ENCODE measurements at places on chromosomes 6 and 20. TPM values are rescaled to one million over a fixed set of nuclear protein-coding genes. Genes with fewer than 3 reads are reported as not detected.

GABRR2 gene
- 0.09 TPM for total RNA-seq

RBPJL gene
- not detected for total RNA-seq

CITED2 gene
- 18.4 TPM for total RNA-seq

HLA-DQB1 gene
- total RNA-seq: not detected

SH3BGRL2 gene
- total RNA-seq: 0.25 TPM

CDH4 gene
- 6.7 TPM for total RNA-seq

SLC17A3 gene
- total RNA-seq: 1.00 TPM

CBLN4 gene
- not detected for total RNA-seq

LY6G6C gene
- not detected for total RNA-seq

SLC35D3 gene
- 0.09 TPM for total RNA-seq

ENPP4 gene
- 0.32 TPM for total RNA-seq

MRAP2 gene
- total RNA-seq: 1.3 TPM

TSPYL1 gene
- total RNA-seq: 35.2 TPM

TFAP2C gene
- total RNA-seq: 13.6 TPM

TCF21 gene
- 0.02 TPM for total RNA-seq

CDKN1A gene
- total RNA-seq: 258 TPM

EZR gene
- 311 TPM for total RNA-seq

SLC22A2 gene
- total RNA-seq: not detected

MMP24 gene
- 20.7 TPM for total RNA-seq

CFB gene
- total RNA-seq: 2.5 TPM

HEY2 gene
- total RNA-seq: 0.07 TPM

CD40 gene
- 5.0 TPM for total RNA-seq

RAE1 gene
- total RNA-seq: 65.9 TPM

NCOA3 gene
- total RNA-seq: 38.3 TPM

IL17F gene
- not detected for total RNA-seq

SPDEF gene
- 2.7 TPM for total RNA-seq

FAXC gene
- total RNA-seq: 6.3 TPM

PCSK2 gene
- total RNA-seq: not detected

TEAD3 gene
- total RNA-seq: 5.7 TPM

CDSN gene
- total RNA-seq: not detected

FAM83C gene
- not detected for total RNA-seq

ADTRP gene
- total RNA-seq: 0.37 TPM

HSPA1L gene
- total RNA-seq: 1.00 TPM

ABHD16B gene
- not detected for total RNA-seq

GRM1 gene
- 0.04 TPM for total RNA-seq

FOXO3 gene
- 7.7 TPM for total RNA-seq

ARMC2 gene
- 3.0 TPM for total RNA-seq

ULBP2 gene
- total RNA-seq: 4.6 TPM

THEMIS gene
- not detected for total RNA-seq

ACSS1 gene
- 7.1 TPM for total RNA-seq

HLA-DRB5 gene
- total RNA-seq: not detected

CCN6 gene
- not detected for total RNA-seq

SLC4A11 gene
- 6.2 TPM for total RNA-seq

HAO1 gene
- not detected for total RNA-seq

CHRNA4 gene
- 2.1 TPM for total RNA-seq

TMX4 gene
- total RNA-seq: 14.9 TPM
